ENCODE measurements at places on chromosomes 5 and 9.

DNA sequence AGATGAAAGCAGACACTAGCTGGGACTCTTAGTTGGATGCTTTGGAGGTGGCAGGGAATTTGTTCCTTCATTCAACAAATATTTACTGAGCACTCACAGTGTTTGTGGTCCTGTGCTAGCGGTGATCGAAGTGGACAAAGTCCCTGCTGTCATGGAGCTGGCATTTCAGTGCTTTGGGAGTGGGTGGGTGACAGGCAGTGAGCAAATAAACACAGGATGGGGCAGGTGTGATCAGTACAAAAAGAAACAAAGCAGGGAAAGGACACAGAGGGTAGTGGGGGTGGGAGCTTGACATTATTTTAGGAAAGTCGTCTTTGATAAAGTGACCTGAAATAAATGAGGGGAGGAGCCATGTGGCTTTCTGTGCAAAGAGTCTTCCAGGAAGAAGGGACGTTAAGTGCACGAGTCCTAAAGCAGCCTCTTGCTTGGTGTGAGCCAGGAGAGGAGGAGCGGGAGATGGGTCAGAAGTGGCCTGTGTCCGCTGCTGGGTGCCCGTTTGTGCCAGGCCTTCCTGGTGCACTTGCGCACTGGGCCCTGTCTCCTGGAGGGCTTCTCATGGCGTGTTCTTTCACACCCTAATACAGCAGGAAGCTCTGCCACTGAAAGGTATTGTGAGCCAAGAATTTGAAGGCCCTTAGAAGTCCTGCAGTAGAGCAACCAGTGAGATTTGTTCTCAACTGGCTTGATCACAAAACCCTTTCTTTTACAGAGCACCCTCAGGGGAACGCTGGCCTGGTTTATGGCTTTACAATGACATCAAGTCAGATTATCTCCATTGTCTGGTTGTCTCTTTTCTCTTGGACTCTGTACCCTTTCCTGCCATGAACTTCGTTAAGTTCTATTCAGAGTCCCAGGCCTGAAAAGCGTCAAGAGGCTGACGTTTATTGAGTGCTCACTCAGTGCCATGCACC lies 14.8 kb downstream of the NDST1 start:
- DNase-seq, result no peak

DNA sequence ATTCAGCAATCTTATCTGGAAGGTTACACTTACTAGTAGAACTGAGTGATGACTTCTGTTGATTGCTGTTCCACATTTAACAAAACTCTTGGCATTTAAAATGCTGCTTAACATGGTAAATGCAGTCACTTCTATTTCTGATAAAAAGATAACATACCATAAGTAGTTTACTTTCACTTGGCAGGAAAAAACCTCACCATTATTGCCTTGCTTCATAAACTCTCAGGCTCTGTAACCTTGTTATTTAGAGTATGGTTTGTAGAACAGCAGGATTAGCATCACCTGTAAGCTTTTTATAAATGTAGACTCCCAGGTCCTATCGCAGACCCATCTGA lies 55.5 kb downstream of the AUH start:
- DNase-seq, result no peak

GRCh38 chr9:76846297-76846696 lies 59.6 kb downstream of the PRUNE2 start:
- no peak for DNase-seq

DNA sequence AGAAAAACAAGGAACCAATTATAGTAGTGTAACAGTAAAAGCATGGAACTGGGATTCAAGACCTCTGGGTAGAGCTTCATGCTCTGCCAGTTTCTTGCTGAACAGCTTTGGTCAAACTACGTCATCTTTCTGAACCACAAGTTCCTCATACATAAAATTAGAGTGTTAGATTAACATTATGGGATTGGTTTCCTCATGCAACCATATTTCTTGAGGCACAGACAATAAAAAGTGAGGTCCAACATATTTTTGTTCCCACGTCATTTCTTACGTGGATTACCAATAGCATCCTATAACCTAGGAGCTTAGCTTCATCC lies 354.8 kb downstream of the TMEM232 start:
- no peak for DNase-seq

- DNase-seq, result no peak
Measured at GRCh38 chr5:111853748-111854147, 96.8 kb upstream of the NREP start.

GRCh38 chr9:130451004-130451390 lies 6.2 kb downstream of the ASS1 start:
- DNase-seq, result no peak

DNA sequence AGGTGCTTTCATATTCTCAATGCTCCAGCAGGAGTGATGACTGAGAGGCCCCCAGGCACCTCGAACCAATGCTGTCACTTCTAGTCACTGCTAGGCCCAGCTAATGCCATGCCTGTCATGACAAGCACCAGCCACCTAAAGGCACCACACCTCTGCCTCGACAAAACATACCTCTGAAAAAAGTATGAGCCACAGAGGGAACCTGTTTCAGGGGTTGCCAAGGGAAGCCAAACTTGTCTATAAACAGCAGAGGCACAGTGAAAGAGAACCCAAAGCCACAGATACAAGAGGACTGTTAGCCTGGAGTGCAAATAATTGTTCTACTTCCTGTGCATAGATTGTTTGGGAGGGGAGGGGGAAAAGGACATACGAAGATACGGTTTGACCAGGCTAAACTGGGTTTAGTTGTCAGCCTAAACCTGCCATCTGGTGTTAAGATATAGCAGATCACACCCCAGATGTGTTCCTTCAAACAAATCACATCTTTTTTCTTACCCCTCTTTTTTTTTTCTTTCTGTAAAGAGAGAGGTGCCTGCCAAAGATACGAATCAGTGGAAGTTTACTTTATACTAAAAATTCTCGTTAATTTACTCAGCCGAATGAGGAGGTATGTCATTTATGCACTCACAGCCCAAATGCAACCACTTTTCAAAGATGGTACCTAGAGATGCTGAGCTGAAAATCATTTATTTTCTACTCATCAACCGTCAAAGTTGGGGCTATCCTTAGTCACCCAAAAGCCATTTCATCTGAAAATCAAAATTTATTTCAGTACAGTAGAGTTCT lies 45.7 kb downstream of the BNC2 start:
- no peak for DNase-seq

DNA sequence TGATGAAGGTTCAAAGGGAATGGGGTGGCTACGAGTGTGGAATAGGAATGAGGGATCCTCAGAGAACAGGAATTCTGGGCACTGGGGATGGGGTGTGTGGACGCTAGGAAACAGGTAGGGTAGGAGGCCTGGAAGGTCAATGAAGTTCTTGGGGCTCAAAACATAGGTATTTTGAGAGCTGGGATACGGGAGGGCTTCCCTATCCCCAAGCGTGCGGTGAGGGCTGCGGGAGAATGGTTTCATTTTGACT lies 718 bp downstream of the QSOX2 start:
- no peak for DNase-seq

DNA sequence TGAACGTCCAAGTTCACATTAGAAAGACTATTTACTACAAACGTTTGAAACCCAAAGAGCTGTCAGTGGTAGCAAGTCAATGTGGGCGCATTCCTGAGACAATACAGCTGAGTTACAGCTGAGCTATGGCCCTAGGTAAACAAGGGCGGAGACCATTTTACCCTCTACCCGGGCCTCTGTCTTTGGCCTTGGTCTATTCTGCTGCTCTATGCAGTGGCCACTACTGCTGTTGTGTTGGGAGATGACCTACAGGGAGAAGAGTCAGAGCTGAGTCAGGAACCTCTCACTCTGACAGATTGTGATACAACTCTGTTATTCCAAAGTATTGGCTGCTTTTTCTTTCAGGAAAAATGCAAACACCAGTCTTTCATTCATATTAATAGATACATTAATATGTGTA lies 700.6 kb downstream of the SEMA5A start:
- DNase-seq, result no peak

GRCh38 chr5:142915813-142916424 lies 145.7 kb downstream of the ARHGAP26 start:
- DNase-seq, result no peak

DNA sequence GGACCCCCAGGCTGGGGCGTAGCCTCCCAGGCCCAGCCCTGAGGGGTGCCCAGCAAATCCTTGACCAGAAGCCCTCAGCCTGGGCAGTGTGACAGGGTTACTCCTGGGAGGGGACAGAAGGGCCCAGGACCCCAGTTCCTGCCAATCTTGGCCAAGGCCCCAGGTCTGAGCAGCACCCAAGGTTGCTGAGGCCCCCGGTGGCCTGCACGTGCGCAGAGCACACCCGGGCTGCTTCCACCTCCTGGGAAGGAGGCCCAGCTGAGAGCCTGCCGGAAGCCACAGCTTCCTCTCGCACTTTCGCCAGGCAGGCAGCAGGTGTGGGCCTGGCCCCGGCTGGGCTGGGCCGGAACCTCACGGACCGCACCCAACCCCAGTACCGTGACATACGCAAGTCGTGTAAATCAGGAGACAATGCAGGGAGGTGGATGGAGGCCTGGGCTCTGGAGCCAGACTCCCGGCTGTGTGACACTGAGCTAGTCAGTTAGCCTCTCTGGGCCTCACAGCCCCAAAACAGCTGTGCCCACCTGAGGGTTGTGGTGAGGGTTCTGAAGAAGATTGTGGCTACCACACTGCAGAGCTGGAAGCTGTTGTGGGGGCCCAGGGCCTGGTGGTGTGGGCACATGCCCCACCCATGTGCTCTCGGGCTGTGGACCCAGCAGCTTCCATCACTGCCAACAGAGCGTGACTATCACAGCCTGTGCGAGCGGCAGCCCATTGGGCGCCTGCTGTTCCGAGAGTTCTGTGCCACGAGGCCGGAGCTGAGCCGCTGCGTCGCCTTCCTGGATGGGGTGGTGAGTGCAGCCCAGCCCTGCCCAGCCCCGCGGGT lies 5.1 kb downstream of the GRK6 start:
- no peak for DNase-seq
